ENCODE measurements at places on chromosomes 7 and 10.

DNA sequence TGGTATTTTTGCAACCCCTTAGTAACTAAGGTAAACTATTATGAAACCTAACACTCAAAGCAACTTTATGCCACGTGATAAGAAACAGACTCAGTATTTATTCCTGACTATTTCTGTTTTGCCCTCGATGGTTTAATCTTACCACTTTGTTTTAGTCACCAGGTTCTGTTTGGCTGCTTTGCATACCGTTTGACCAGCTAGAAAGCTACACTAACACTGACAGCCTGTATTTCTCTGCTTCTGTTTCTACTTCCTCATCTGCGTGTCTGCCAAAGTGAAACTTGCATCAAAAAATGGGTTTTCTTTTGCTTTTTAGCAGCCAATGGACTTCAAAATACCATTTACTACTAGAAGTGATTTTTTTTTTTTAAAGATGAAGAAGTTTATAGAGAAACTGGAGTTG, 802.5 kb downstream of the GRM8 start:
- no peak for DNase-seq

DNA sequence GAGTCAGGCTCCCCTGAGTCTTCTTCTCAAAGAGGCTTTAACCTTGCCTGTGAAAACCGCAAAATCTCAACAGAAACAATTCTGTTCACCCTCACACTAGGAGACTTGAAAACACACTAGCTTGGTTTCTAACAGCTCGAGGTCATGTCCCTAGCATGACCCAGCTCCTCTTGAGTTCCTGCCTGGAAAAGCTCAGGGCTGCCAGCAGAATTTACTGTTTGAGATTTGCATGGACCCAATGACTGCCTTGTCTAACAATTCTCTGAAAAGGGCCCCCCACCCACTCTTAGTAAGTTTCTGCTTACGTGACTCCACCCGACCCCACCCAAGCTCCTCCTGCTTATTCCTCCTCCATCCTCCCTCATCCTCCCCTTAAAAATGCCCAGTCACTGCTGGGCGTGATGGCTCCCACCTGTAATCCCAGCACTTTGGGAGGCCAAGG, 85.1 kb upstream of the KMT2C start:
- DNase-seq: no peak

GRCh38 chr7:80210400-80210799, 75.8 kb downstream of the GNAI1 start:
- peak; percentile 5 for DNase-seq

DNA sequence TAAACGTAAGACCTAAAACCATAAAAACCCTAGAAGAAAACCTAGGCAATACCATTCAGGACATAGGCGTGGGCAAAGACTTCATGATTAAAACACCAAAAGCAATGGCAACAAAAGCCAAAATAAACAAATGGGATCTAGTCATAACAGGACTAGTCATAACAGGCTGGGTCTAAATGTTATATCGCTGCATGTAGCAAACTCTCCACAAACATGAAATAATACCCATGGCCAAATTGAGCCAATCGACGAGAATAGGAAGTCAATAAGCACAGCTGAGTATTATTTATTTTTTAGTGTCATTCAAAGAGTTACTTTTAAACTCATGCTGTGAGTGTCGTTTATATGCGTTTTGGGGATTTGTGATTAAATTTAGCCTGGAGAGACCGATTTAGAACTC, 225.1 kb downstream of the TFEC start:
- DNase-seq: peak; percentile 76

DNA sequence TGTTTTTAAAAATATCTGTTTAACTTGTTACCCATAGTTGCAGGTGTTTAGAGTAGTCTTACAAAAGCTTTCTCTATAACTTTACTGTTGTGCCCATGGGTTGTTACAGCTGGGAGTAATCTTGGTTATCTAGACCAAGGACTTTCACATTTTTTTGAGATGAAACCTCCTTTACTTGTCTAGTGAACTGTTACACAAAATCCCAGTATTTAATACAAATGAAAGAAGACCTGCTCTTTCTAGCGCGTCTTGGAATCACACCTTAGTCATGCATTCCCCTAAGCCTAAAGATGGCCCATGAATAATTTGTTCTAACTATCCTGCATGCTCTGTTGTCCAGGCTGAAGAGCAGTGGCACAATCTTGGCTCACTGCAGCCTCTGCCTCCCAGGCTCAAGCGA, 38.0 kb downstream of the CSGALNACT2 start:
- DNase-seq: no peak

GRCh38 chr7:79810916-79811315, 323.7 kb upstream of the GNAI1 start:
- DNase-seq: no peak

- DNase-seq: no peak
Measured at GRCh38 chr7:28627263-28627653, 214.9 kb downstream of the CREB5 start.

DNA sequence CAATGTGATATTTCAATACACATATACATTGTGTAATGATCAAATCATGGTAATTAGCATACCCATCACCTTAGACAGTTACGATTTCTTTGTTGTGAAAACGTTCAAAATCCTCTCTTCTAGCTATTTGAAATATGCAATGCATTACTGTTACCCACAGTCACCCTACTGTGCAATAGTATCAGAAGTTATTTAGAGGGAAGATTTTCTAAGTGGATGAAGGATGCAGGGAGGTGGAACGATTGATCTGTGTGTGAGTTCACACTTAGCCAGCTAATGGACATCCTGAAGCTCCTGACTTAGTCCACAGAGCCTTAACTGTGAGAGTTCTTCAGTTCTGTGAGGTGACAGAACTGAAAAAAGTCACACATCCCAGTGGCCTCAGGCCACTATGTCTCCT, 97.2 kb upstream of the LAMB4 start:
- DNase-seq: no peak

DNA sequence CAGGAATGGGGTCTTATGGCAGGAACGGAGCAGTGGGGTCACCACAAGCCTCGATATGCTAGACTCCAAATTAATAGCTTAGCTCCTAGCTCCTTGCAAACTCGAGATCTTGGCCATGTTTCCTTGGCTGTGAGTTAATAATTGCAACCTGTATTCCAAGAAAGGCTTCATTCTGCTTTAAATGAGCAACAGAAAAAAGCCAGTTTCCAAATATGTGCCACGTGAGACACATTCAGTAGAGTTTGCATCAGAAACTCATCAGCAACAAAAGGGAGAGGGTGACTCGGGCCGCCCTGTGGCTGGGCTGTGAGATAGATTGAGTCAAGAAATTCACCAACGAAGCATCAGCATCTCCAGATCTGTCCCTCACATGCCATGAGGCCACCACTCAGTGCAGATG, 112.0 kb downstream of the NPTX2 start:
- no peak for DNase-seq

- no peak for DNase-seq
Measured at GRCh38 chr7:127692200-127692599, 40.2 kb downstream of the SND1 start.

GRCh38 chr7:153388611-153389010, 629.1 kb downstream of the ACTR3B start:
- DNase-seq: no peak

- DNase-seq: no peak
Measured at GRCh38 chr10:132987671-132988571, 45.6 kb upstream of the CFAP46 start.

DNA sequence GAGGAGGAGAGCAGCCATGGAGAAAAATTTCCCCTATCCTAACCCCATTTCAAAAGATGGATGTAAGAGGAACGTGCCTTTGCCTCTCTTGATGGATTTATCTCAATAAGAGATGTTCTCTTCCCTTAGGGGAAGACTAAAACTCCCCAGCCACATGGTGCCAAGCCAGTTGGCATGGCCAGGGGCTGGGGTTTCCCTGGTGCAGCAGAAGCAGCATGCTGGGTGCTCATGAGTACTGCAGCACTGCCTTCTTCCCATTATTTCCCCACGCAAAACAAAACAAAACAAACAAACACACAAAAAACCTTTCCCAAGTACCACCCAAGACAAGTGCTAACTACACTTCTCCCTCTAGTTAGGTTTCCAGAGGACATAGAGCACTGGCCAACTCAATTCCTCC, 97.2 kb downstream of the DOCK4 start:
- DNase-seq: no peak

DNA sequence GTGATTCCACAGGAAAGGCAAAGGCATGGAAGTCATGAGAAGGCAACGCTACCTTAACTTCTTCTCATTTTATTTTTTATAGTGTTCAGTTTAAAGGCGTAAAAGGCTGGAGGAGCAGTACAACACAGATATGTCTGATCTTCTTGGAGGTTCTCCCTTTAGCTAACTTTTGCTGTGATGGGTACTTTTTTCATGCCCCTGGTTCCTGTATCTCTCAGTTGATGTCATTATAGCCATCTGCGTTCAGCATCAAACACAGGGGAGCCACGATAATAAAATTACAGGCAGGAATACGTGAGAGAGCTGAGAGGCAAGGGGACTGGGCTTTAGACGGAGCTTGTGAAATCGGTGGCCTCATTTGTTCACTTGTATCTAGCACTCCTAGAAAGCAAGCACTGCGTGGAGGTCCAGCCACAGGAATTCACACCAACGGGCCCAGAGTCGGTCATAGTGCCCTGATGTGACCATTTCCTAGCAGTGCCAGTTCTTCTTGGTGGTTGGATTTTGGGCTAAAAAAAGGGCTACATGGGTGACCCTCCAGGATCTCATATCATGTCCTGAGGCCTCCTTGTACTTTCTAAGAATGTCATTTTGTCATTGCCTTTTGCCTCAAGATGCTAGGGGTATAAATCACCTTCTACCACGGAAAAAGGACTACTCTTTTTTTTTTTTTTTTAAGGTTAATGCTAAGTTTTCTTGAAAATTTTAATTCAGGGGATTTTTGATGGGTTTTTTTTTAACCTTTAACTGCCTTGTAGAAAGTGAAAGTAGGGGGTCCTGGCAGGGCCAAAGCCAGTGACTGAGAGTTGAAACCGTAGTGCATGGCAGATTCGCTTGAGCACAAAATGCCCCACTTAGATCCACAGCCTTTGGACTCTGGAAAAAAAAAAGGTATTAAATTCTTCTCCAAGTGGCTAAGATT, 191.5 kb downstream of the CELF2 start:
- DNase-seq: no peak

GRCh38 chr7:37275078-37275710, 173.5 kb downstream of the ELMO1 start:
- DNase-seq: no peak

- DNase-seq: no peak
Measured at GRCh38 chr10:99733366-99733765, 1.3 kb downstream of the CUTC start.

DNA sequence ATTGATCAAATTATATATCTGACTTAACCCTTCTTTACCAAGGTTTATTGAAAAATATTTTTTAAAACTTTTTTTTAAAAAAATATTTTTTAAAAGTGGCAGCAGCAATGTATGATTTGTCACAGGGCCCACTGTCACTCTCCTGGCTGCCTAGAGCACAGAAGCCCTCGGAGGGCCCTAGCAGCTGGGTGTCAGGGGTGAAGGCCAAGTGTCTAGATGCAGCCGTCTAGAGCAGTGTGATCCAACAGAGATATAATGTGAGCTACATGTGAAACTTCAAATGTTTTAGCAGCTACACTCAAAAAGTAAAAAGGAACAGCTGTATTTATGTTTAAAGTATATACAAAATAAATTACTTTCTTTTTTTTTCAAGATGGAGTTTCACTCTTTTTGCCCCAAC, 112.7 kb downstream of the ARHGAP22 start:
- no peak for DNase-seq

- DNase-seq: no peak
Measured at GRCh38 chr7:30437823-30438574, 40.6 kb downstream of the NOD1 start.

- no peak for DNase-seq
Measured at GRCh38 chr7:86951895-86952294, 107.6 kb downstream of the ELAPOR2 start.

DNA sequence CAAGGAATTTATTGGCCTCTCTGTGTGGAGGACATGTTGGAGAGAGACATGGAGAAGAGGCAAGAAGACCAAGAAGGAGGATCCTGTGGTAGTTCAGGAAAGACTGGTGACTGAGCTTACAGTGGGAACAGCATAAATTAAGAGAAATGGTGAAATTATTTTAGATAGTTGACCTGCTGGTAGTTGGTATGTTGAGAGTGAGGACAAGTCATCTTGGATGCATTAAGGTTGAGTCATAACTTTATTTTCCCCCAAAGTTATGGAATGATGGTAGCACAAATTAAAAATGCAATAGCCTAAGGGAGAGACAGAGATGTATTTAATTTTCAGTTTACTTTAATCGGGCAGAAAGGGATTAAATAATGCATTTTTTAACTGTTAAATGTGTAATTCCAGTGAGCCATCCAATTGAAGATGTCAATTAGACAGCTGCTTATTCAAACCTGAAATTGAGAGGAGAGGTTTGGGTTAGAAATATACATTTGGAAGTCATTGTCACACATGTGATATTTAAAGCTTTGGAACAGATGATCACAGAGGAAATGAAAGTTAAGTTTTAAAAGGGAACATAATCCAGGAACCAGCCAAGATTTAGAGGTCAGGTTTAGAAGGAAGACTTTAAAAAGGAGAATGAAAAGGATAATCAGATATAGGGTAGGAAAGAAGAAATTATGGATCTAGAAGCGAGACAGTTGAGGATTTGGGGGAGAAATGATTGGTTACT, 80.6 kb downstream of the DGKB start:
- DNase-seq: no peak

DNA sequence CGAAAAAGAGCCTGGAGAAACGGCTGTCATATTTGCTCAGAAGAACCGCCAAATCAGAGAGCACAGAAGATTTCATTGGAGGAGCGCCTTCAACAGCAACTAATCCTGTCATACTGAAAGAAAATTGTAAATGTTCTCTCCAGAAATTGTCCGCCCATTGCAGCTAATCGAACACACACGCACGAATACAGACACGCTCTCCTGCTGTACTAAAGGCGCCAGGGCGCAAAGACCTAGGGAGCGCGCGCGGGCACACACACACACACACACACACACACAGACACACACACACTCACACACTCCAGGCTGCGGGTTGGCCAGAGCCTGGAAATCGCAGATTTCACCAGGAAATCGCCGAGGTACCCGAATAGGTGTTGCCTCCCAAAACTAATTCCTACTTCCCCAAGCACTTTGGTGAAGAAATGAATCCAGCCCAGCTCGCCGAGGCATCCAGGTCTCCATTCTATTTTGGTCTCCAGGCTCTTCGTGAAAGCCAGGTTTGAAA, at the start of gene CHRM2:
Gene CHRM2 (plus strand): TSS at position 157 of the 505 bp plus-strand sequence. CDS start 146,214 bp downstream, outside the sequence.
- DNase-seq: no peak

DNA sequence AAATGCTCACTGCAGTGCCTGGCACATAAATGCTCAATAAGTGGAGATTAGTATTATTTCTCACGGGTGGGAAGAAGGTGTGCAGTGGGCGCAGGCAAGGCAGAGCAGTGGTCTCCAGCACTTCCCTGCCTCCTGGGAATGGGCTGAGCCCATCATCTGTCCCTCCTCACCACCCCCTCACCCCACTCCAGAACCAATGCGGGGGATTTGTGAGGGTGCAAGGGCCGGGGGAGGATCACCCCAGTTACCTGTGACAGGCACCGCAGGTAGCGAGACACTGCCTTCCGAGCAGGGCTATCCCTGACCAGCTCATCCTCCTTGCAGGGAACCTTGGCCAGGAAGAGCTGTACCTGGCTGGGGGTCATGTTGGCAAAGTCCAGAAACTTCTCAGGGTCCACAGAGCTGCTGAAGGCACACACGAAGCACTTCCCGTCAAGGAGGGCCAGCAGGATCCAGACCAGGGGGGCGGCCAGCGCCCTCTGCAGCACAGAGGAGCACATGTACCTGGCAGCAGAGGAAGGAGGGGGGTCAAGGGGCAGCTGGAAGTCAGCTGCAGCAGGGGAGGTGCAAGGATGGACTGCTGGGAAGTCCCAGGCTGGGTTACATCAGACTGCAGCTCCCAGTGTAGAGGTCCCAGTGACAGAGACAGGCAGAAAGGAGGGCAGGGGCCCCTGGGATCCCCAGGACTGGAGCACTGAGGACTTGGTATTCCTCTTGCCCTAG, 2.8 kb downstream of the CALHM3 start:
- no peak for DNase-seq

Data from NCI-H748 treated with DMSO at 0.1 percent for 48 hours (cell line).